ENCODE measurements at places on chromosomes 6 and 20.

DNA sequence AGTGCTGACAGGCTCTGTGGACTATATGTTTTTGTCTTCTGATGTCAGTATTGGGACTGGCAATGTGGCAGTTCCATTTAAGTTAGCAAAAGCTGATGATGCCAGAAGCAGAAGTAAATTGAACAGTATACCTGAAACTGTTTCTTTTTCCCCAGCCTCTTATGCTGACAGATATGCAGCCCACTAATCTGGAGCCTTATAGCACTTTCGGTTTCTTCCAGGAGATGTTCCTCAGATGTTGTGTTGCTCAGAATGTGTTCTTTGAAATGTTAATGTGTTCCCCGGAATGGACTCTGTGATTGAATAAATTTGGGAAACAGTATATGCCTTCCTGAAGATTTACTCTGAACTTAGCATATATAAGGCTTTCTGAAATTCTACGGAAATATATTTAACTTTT, 80.7 kb upstream of the MRAP2 start:
- no peak for DNase-seq

DNA sequence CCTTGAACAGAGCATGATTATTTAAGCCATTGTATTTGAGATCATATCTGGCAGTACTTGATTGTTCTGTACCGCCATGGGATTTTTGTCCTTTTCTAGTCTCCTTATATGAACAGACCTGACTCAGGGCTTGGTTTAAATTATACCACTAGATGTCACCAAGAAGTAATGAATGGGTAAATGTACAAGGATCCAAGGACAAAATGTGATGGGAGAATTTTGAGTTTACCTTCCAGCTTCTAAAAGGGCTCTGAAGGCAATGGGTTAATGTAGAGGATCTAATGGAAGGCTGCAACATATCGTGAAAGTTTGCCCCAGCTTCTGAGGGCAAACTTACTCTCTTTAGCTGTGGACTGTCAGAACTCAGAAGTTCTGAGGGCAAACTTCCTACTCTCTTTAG, 12.0 kb downstream of the RNF8 start:
- no peak for DNase-seq

DNA sequence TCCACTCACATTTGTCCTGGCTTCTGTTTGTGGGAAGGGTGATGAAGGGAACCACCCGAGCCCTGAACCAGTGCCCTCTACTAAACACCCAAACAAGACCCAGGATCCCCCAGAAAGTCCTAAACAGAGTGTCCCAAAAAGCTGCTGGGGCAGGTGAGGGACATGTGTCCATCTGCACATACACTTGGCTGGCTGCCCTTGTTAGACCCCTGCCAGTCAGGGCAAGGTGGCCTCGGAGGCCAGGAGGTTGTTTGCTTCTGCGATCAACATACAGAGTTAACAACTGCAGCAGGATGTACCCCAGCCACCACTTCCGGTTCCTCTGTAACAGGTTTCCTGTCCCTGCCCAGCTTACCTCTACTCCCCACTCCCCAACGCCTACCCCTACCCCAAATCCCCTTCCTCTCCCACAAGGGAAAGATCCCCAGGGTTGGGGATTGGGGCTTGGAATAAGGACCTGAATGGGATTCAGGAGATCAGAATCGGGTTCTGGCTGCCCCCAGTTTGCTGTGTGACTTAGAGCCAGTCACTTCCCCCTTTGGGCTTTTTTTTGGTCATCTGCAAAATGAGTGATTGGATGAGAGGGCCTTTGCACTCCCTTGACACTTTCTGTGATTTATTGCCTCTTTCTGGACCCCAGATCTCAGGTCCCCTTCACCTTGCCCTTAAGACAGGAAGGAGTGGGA, 13.9 kb downstream of the DEF6 start:
- no peak for DNase-seq

- DNase-seq, result peak; percentile 96
Observed at GRCh38 chr6:44010411-44011349, 116.6 kb downstream of the MRPL14 start.

DNA sequence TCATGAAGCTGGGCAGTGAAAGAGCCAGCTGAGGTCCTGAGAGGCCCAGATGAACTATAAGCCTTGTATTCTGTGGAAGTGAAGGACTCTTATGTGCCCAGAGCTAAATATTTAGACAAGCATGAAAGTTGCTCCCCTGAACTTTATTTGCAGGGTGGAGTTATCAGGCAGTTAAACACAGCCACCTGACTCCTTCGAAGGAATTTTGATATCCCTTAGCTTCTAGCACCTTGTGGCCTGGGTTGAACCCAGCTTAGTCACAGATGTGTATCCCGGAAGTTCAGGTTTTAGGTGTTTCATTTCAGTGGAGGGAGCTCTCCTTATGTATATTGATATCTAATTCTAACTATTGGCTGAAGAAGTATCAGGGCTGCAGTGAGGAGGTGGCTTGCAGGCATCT, 20.4 kb downstream of the NR2E1 start:
- no peak for DNase-seq

- peak; percentile 80 for DNase-seq
Observed at GRCh38 chr6:16136621-16137450, 8.0 kb downstream of the MYLIP start.

DNA sequence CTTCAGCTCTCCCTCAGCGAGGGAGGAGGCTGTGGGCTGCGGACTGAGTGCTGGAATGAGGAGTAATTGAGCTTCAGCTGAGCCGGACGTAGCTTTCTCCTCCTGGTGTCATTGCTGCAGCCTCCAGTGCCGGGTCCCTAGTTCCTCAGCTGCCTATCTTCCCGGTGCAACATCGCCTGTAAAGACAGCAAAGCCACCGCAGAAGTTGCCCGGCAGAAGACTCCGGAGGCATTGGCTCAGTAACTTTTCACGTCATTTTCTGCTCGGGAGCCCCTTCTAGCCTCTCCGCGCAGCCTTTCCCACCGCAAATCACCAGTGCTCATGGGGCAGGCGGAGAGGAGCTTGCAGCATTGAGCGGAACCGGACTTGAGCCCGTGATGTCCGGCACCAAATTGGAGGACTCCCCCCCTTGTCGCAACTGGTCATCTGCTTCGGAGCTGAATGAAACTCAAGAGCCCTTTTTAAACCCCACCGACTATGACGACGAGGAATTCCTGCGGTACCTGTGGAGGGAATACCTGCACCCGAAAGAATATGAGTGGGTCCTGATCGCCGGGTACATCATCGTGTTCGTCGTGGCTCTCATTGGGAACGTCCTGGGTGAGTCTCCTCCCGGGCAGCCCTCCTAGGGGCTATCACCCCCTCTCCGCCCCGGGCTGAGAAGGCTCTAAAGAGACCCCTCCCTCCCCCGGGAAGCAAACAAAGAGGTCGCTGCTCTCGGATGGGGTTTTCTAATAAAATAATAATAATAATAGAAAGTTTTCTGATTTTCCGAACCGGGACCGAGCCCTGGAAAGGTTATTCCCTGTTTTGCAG, at the start of gene HCRTR2:
Gene HCRTR2, plus strand, starts transcription at position 305 of the 816 bp plus-strand sequence. Its CDS starts 73 bp downstream, at position 378.
- DNase-seq, result no peak

DNA sequence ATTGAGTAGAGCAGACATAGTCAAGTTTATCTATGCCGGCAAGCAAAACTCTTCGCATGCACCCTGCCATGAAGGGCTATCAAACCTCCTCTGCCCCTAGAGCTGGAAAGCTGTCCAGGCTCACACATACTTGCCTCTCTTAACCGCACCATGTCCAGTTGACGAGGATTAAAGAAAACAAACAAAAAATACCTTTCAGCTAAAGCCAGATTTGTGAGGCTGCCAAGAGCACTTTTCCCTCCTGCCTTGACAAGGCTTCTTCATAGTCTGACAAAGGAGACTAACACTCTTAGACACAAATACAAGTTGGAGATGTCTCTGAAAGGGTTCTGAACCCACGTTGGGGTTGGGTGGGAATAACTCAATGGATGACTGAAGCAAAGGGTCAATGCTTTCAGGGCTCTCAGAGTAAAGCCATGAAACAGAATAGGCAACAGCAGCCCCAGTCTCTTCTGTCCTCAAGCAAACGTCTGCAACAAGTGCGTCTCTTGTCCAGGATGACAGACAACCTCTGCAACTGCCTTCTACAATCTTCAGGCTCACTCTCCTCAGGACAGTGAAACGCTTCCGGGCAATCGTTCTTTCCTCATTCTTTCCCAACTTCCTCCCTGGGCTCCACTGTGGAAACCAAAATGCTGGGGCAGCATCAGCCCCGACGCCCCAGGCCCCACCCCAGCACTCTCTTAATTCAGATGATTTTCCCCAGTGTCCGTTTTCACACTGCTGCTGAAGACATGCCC, 57.8 kb downstream of the AGPAT4 start:
- no peak for DNase-seq

DNA sequence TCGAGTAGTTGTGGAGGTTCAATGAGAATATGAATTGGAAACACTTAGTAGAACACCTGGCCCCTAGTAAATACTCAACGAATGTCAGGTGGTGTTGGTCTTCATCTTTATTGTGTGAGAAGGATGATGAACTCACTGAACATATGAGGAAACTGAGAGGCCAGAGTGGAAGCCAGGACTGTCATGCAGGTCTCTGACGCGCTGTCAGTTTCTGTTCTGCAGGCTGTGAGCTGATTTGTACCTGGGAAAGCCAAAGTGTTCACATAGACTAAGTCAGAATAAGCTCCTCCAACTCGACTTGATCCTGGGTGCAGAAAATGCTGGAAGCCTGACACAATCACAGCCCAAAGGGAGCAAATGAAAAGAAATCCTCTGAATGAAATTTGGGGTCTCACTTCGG, 222.2 kb downstream of the LY86 start:
- DNase-seq, result no peak

- no peak for DNase-seq
Observed at GRCh38 chr20:56430461-56430860, 18.4 kb downstream of the CASS4 start.

- no peak for DNase-seq
Observed at GRCh38 chr20:3014179-3014578, 29.2 kb upstream of the GNRH2 start.

DNA sequence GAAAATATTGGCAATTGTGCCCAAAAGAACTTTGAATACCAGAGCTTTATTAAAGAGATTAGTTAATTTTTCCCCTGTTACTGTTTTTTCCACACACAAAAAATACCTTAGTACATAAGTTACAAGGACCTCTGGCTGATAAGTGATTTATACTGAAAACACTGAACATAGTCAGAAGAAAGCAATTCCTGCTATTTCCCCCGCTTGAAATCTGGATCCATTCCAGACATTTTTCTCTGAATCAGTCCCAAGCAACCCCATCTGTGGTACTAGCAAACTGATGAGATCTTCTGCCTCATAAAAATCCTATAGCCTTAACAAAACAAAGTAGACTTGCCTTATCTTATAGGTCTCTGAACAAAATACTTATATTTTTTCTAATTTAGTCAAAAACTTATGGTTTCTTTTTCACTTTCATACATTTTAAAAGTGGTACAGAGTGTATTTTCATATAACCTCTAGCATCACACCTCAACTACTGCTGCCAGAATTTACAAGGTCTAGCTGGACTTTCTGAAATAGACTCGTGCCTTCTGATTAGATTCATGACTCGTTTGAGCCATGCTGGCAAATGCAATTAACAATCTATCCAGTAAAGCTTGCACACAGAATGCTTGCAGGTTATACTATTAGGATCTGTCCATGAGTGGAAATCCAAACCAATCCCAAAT, 111.9 kb downstream of the TBX18 start:
- DNase-seq, result peak; percentile 84

DNA sequence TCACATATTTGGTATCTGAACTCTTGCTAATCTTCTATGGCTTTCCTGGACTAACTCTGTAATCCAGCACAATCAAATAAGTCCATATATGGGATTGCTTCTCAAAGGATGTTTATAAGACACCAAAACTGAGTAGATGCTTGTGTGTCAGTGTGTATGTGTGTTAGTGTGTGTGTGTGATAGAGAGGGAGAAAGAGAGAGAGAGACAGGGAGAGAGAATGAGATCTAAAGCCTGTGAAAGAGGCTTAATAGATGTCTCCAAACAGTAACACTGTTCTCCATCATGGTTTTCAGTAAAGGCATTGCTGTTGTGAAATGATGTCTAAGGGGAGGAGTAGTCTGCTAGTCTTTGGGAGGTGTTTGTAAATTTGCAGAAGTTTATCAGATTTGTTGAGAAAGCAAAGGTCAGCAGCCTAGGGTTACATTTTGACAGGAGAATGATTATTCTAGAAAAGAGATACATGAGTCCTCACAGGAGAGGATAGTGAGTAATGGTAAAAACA, 73.9 kb upstream of the MLIP start:
- no peak for DNase-seq

- DNase-seq, result no peak
Observed at GRCh38 chr6:131765804-131766135, 42.0 kb upstream of the ENPP1 start.

GRCh38 chr6:159761129-159761872, 544 bp upstream of the ACAT2 start:
- DNase-seq, result no peak

- no peak for DNase-seq
Observed at GRCh38 chr6:32602383-32602782, 12.7 kb upstream of the HLA-DRB1 start.
